Heart left ventricle (tissue), 16 donors: ENCODE measurements at places on chromosomes 2 and 18. TPM values are rescaled to one million over a fixed set of nuclear protein-coding genes. Genes with fewer than 3 reads are reported as not detected.

The CYP26B1 gene
- 0.76 TPM for polyA plus RNA-seq

The TPO gene
- 7.7 TPM for polyA plus RNA-seq

The CREB1 gene
- polyA plus RNA-seq, result 9.0 TPM

The NT5DC4 gene
- not detected for polyA plus RNA-seq

The CPO gene
- 0.10 TPM for polyA plus RNA-seq

The BOLL gene
- not detected for polyA plus RNA-seq

The TIGD1 gene
- 2.1 TPM for polyA plus RNA-seq

The ASAP2 gene
- 8.0 TPM for polyA plus RNA-seq

The C2orf92 gene
- polyA plus RNA-seq, result 11.0 TPM

The MARCO gene
- polyA plus RNA-seq, result 6.0 TPM

The IKZF2 gene
- polyA plus RNA-seq, result 0.84 TPM

The C2orf81 gene
- 0.91 TPM for polyA plus RNA-seq

The SYT4 gene
- not detected for polyA plus RNA-seq
